Lung (tissue), 17 donors: ENCODE measurements at places on chromosomes 16 and 17. TPM values are rescaled to one million over a fixed set of nuclear protein-coding genes. Genes with fewer than 3 reads are reported as not detected.

The FA2H gene
- polyA plus RNA-seq = 2.1 TPM

The BICDL2 gene
- polyA plus RNA-seq = 12.7 TPM

The RAMP2 gene
- polyA plus RNA-seq = 101 TPM

The MPRIP gene
- polyA plus RNA-seq = 121 TPM

The TBC1D3K gene
- polyA plus RNA-seq = not detected

The CUEDC1 gene
- 35.5 TPM for polyA plus RNA-seq

The ZNF319 gene
- 13.0 TPM for polyA plus RNA-seq

The CLEC18B gene
- polyA plus RNA-seq = 0.77 TPM

The PIGL gene
- polyA plus RNA-seq = 8.9 TPM

The KRTAP4-1 gene
- not detected for polyA plus RNA-seq

The HS3ST2 gene
- 1.3 TPM for polyA plus RNA-seq

The SLC47A1 gene
- polyA plus RNA-seq = 1.8 TPM

The LDHD gene
- 9.2 TPM for polyA plus RNA-seq

The AATK gene
- 26.7 TPM for polyA plus RNA-seq

The POLR3K gene
- polyA plus RNA-seq = 15.7 TPM

The CHST5 gene
- polyA plus RNA-seq = 0.24 TPM

The CA10 gene
- polyA plus RNA-seq = 0.04 TPM

The DUXB gene
- not detected for polyA plus RNA-seq

The HCRT gene
- polyA plus RNA-seq = not detected

The SDR42E1 gene
- 2.3 TPM for polyA plus RNA-seq

The ALOX15 gene
- polyA plus RNA-seq = 3.8 TPM

The CLEC18A gene
- polyA plus RNA-seq = 1.2 TPM

The KRTAP1-5 gene
- not detected for polyA plus RNA-seq

The ITGAD gene
- 0.24 TPM for polyA plus RNA-seq

The CRHR1 gene
- not detected for polyA plus RNA-seq

The ZNF205 gene
- 10.2 TPM for polyA plus RNA-seq

The ALDH3A1 gene
- 44.2 TPM for polyA plus RNA-seq

The HSD17B1 gene
- 2.4 TPM for polyA plus RNA-seq

The YPEL2 gene
- polyA plus RNA-seq = 8.5 TPM

The CSH1 gene
- not detected for polyA plus RNA-seq

The FOXN1 gene
- 0.18 TPM for polyA plus RNA-seq

The ATP1B2 gene
- polyA plus RNA-seq = 0.31 TPM

The TAT gene
- 0.14 TPM for polyA plus RNA-seq

The C16orf95 gene
- 1.9 TPM for polyA plus RNA-seq

The WDR81 gene
- polyA plus RNA-seq = 38.5 TPM

The HLF gene
- 5.8 TPM for polyA plus RNA-seq

The PRKCA gene
- polyA plus RNA-seq = 5.2 TPM

The ARL5C gene
- polyA plus RNA-seq = not detected

The TOM1L1 gene
- 19.9 TPM for polyA plus RNA-seq

The DNAI2 gene
- polyA plus RNA-seq = 5.1 TPM

The KIF19 gene
- polyA plus RNA-seq = 4.2 TPM

The KRT9 gene
- not detected for polyA plus RNA-seq

The KRTAP2-2 gene
- not detected for polyA plus RNA-seq

The NIP7 gene
- 14.5 TPM for polyA plus RNA-seq

The MGAT5B gene
- polyA plus RNA-seq = 0.67 TPM

The ATP2A3 gene
- 31.9 TPM for polyA plus RNA-seq

The ANKRD40CL gene
- not detected for polyA plus RNA-seq
